HS-5 (cell line): ENCODE measurements at places on chromosomes 16 and 17.

- DNase-seq: no peak
Measured at GRCh38 chr17:70717042-70717441, 547.7 kb downstream of the KCNJ2 start.

DNA sequence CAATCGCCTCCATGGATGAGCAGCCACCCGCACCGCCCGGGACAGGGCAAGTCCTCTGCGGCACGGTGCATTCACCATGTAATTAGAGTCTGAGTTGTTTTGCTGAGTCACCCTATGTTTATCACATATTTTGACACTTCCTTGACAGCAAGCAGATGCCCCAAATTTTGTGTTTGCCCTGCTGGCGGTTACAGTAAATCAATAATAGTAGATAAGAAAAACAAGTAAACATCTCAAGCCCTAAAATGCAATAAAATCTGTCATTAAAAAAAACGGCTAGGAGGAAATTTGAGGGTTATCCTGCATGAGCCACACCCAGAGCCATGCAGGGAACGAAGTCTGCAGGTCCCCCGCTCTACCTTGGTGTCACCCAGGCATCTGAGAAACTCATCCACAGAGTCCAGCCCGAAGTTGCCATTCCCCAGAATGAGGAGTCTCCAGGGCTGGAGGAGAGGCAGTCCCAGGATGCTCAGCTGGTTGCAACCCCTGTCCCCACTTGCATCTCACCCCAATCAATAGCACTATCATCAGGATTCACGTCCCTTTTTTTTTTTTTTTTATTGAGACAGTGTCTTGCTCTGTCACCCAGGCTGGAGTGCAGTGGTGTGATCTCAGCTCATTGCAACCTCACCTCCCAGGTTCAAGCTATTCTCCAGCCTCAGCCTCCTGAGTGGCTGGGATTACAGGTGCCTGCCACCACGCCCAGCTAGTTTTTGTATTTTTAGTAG is 16.5 kb upstream of the ST6GALNAC1 start:
- no peak for DNase-seq

DNA sequence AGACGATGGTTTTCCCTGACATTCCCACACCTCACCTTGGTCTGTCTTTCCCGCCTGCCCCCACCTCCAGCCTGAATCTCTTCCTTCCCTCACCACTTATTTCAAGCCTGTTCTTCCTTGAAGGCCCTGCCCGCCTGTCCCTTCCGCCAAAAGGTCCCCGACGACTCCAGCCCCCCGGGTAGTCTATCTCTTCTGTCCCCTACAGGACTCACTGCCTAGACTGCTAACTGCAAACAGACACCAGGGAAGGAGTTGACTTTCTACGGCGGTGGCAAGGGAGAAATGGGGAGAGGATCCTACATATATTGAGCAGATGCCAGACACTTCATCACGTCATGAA is 53.7 kb downstream of the NT5M start:
- no peak for DNase-seq

DNA sequence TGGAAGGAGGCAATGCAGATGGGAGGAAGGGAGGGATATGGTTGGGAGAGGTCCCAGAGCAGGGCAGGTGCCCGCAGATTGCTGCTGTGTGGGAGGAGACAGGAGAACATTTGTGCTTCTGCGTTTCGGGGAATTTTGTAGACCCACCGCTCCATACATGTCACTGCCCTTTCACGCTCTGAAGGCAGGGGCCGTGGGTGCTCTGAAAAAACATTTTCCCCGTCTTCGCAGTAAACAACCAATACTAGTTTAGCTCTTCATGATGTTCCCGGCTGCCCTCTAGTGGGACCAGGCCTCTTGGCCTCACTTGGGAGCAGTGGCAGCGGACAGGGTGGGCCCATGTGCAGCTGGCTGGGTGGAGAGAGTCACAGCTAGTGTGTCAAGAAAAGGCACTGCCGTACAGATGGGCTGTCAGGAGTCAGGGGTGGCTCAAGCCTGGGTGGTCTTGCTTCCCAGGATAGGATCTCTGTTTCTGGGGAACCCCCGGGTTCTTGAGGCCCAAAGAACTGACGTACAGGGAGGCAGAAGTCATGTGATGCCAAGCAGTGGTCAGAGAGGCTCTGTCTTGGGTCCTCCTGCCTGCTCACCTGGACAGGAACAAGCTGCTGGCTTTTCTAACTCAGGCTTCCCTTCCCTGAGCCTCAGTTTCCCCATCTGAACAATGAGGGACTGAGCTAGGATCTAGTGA is 46.5 kb upstream of the CPNE2 start:
- DNase-seq: no peak

DNA sequence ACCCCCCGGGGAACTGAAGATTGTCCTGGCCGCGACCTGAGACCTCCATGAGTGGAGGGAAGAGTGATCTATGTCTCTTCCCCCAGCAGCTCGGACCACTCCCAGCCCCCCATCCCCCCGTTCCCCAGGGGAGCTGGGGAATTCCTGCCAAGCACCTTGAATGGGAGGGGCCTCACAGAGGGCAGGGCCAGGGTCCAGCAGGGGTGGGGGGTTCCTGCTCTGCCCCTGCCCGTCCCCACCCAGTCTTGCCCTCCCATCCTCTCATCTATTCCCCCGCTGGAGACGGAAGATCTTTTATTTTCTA is 9.4 kb downstream of the TUFM start:
- no peak for DNase-seq

- DNase-seq: no peak
Measured at GRCh38 chr16:1308036-1308976, 1.1 kb upstream of the UBE2I start.

DNA sequence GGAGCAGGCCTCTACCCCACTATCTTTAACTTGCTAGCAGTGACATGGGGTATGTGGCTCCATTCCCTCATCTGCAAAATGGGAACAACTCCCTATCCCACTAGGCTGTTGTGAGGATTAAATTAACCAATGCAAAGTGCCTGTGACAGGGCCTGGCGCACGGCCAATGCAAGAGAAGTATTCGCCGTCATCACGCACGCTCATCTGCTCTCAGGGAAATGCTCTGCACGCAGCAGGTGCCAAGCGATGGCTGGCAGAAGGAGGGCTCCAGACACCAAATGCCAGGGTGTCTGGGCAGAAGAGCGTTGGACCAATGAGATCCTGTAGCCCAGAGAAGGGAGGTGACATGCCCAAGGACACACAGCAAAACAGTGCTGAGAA is 17.3 kb downstream of the FAM83G start:
- no peak for DNase-seq

DNA sequence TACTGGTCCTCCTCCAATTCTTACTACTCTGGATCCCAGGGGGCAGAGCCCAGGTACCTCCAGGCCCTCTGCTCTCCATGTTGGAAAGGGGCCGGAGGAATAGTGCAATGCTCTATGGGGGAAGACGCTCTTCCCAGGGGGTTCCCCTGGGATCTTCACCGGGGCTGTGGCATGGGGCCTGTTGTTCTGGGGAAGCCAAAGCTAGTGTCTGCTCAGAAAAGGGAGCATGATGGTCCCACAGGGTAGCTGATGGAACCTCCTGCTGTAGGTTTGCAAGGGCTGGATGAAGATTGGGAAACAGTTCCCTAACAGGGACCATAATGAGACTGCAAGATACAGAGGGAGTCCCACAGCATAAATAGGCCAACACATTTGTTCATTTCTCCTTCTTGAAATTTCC is 114.7 kb downstream of the IRX5 start:
- no peak for DNase-seq

- no peak for DNase-seq
Measured at GRCh38 chr17:70138291-70138865, 31.0 kb upstream of the KCNJ2 start.

DNA sequence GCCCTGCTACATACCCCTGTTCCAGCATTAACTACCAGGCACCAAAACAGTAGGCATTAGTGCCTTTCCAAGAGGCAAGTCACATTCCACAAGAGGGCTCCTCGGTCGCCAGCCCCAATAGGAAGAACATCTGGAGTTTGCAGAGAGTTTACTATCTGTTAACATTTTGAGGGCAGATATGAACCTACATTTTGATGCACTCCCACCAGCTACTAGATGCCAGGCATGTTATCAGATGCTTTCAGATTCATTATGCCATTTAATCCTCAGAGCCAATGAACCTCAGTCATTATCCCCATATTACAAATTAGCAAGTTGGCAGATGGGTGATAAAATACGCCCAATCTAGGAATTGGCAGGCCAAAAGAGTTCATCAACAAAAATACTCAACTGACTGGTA is 4.2 kb upstream of the CMTM2 start:
- no peak for DNase-seq

DNA sequence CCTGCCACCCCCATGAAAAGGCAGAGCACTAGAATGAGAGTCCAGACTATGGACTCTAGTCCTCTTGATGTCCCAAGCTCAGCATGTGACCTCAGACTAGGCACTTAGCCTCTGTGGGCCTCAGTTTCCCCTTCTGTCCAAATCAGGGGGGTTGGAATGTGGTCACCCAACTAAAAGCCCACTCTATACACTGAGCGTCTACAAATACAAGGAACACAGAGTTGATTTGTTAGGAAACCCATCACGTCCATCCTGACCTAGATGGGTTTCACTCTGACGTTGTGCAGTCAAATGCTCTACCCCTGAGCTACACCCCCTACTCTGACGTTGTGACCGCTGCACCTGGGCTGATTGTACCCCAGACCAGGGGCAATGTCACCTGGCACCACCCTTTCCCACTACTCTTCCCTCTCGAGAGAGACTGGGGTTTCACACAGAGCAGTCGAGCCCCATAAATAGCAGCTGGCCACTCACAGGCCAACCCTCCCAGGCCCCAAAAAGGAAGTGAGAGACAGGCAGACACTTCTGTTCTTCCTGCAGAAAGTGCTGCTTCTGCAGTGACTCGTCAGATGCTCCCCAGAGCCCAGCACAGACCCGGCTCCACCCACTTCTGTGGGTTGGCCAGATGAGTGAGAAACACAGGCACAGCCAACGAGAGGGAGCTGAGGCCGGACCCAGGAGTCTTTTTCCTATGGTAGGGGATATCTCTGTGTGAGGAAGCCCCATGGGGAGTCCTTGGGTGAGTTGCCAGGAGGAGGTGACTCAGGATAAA is 16.1 kb upstream of the TNFRSF13B start:
- DNase-seq: peak; percentile 57

DNA sequence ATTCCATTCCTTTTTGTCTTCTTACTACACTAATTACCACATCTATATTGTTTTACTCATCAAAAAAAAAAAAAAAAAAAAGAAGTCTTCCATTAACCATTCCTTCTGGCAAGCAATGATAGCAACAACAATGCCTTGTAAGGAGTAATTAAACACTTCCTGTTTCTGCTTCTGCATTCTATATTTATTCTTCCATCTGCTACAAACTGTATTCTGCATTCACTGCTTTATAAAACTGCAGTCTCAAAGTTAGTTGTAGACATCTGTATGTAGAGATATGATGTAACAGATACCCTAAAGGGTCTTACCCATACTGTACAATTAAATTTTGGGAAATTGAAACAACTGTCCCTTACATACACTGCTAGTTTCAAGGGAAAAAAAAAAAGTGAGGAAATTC is 28.7 kb upstream of the ABCA6 start:
- DNase-seq: no peak

DNA sequence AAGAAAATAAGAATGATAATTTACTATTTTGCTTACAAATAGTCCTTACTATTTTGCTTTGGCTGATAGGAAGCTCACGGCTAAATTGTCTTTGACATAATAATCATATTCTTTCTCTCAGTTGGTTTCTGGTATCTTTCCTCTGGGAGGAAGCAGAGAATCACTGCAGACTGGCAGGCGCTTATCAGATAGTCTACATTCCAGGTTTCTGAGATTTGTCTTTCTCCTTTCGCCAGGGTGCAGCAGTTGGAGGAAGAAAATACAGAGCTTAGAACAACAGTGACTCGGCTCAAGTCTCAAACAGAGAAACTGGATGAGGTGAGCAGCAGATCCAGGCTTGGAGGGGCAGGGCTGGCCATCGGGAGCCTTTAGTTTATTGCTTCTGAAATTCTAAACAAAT is 136.1 kb downstream of the RAB11FIP4 start:
- no peak for DNase-seq

- no peak for DNase-seq
Measured at GRCh38 chr16:5863071-5863606, 765.5 kb upstream of the EEF2KMT start.

GRCh38 chr17:64739316-64740058 is 77.4 kb upstream of the SMURF2 start:
- no peak for DNase-seq

GRCh38 chr16:55264949-55265348 is 59.1 kb upstream of the IRX6 start:
- DNase-seq: no peak

GRCh38 chr16:17723531-17724134 is 252.9 kb upstream of the XYLT1 start:
- no peak for DNase-seq

- DNase-seq: no peak
Measured at GRCh38 chr17:54339731-54340130, 517.0 kb downstream of the KIF2B start.

DNA sequence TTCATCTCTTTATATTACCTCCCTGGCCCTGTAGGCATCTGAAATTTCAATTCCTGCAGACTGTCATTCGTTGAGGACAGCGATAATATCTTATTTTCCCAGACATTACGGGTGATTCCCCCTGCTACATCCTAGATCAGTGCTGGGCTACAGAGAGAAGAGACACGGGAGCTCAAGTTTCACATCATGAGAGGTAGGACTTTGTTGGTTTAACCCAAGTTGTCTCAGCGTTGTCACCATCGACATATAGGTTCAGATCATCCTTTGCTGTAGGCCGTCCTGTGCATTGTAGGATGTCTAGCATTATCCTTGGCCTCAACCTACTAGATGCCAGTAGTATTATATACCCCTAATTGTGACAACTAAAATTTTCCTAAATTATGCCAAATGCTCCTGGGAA is 19.3 kb downstream of the MT1X start:
- DNase-seq: no peak

- no peak for DNase-seq
Measured at GRCh38 chr17:76438906-76439305, 14.0 kb downstream of the UBE2O start.

- no peak for DNase-seq
Measured at GRCh38 chr16:19283637-19284036, 1.9 kb upstream of the CLEC19A start.

DNA sequence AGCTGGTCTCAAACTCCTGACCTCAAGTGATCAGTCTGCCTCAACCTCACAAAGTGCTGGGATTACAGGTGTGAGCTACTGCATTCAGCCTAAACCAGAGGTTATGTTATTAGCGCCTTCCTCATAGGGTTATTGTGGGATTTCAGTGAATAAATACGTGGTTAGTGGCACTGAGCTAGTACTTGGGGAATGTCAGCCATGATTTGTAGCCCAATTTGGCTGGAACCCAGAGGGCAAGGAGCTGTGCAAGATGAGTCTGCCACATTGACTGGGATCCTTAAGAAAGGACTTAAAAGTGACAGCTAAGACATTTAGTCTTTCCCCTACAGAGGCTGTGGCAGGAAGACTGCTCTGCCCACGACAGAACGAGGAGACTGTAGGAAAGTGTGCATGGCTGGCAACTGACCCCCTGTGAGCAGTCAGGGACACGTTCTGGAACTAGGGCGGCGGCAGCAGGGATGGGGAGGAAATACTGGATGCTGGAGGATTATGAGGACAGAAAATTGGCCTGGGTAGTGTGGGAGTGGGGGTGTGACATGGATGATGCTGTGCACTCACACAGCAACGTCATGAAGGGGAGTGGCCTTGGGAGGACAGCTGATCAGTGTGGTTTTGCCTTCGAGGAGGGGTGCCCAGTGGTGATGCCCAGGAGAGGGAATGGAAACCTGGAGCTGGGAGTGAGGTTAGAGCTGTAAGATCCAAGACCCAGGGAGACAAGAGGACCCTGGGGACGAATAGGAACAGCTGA is 14.6 kb downstream of the ATP5PD start:
- DNase-seq: peak; percentile 41

GRCh38 chr16:17947165-17947564 is 389.4 kb downstream of the NPIPA8 start:
- DNase-seq: no peak

GRCh38 chr16:50301626-50302471 is 35.5 kb downstream of the ADCY7 start:
- DNase-seq: no peak
